ENCODE measurements at places on chromosomes 5 and 9.

DNA sequence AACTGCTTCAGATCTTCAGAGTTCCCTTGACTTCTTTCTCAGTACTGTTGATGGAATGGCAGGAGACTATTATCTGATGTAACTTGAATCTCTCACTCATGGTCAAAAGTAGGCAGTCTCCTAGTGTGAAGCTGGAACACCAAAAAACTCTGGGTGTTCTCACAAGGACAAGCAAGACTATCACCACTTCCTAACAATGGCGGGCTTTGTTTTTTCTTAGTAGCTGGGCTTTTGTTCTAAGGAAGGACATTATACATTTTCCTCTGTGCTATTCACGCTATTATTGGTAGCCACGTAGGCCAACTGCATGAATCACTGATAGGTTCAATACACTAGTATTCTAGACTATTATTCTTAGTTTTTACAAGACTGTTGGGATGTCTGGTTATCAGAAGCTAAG is 67.7 kb upstream of the ATG10 start:
- no peak for DNase-seq

GRCh38 chr9:87611776-87612175 is 114.1 kb downstream of the DAPK1 start:
- no peak for DNase-seq

DNA sequence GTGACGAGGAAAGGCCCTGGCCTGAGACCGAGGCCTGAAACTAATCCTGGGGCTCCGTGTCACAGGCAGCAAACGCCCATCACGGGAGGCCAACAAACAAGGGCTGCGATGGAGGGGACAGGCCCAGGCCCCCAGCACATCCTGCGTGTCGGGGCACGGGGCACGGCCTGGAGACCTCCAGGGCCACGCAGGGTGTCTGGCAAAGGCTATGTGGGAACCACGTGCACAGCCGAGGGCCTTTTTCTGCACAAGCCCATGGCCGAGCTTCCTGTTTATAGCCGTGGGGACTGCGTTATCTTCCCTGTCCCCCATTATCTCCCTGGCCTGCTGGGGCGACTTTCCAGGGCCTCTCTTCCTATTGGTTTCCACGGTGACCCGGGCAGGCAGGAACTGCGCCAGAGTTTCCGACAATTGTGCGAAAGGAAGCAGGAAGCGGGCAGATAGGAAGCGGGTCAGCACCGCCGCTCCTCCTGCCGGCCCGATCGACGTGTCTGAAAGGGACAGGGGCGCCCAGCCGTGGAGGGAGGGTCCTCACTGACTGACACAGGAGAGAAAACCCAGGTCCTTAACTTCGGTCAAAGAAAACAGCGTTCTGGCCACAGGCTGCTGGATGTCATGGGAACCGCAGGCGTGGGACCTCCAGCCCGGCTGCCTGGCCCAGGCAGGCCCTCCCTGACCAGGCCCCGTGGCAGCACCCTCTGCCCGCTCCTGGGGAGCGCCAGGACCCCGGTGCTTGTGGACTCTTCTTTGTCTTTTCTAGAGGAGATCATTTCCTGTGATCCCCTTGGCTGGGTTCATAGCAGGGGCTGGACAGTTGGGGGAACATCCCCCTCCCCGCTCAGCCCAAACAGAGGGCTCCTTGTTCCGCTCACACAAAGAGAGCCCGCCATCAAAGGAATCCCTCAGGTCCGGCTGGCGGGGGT is 29.1 kb upstream of the SEC16A start:
- no peak for DNase-seq

GRCh38 chr9:125437771-125438221 is 176.2 kb downstream of the GAPVD1 start:
- DNase-seq: no peak

GRCh38 chr9:129209109-129209508 is 31.0 kb upstream of the IER5L start:
- DNase-seq: no peak

GRCh38 chr5:180797256-180798192 is 5.1 kb downstream of the MGAT1 start:
- DNase-seq: no peak

DNA sequence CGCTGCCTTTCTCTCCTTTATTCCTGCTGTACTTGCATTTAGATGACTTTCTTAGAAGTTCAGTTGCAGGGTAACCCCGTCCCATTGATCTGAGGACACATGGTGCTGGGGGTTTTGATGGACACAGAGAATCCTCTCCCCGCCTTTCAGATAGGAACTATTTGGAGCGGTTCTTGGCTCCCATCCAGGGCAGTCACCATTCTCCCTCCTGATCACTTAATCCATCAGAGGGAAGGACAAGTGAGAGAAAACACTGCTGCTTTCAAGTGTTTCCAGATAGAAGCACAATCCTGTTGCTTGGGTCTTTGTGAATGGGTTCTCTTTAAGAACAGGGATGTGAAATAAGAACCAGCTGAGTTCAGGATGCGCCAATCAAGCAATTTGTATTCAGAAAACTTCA is 85.2 kb downstream of the IRX1 start:
- DNase-seq: no peak

- DNase-seq: no peak
Measured at GRCh38 chr5:126490167-126490940, 67.1 kb downstream of the GRAMD2B start.

- no peak for DNase-seq
Measured at GRCh38 chr9:87578625-87579024, 81.0 kb downstream of the DAPK1 start.

GRCh38 chr9:89606049-89606623 is 1.3 kb downstream of the GADD45G start:
- peak; percentile 20 for DNase-seq

GRCh38 chr5:107979900-107980299 is 309.2 kb upstream of the EFNA5 start:
- no peak for DNase-seq

- no peak for DNase-seq
Measured at GRCh38 chr5:153671653-153672346, 181.3 kb downstream of the GRIA1 start.

DNA sequence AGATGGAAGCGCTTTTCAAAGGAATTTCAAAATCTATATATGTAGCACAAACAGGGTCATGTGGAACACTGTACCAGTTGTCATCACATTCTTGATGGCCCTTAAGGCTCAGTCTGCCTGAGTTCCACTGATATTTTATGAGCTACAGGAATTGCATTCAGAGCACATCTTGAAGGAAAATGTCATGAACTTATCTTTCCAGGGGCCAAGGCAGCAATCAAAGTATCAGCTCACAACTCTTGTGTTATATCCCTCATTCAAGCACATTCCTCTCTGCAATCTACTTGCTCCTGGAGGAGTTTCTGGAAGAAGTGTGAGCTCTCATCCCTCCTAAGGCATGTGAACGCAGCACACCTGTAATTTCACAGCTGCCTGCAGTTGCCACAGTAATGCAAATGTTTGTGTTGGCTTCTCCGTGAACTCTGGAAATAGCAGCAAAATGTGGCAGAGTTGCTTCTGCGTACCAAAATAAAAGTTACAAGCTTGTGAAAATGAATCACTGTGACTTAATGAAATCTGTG is 89.7 kb upstream of the EQTN start:
- DNase-seq: no peak

- peak; percentile 79 for DNase-seq
Measured at GRCh38 chr9:3732077-3733038, 206.6 kb upstream of the RFX3 start.

DNA sequence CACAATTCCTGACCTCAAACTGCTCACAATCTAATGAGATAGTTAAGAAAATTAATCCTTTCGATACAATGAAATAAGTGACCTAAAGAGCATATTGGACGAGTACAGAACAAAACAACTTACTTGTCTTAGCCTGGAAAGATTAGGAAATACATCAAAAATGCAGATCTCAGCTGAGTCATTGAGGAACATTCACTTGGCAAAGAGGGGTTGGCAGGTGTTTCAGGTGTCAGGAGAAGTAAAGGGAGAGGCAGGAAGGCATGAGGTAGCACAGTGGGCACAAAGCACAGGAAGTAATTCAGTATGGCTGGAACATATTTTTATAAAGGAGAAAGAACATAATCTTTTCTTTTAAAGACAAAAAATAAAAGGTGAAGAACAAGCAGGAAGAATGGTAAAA is 628.8 kb upstream of the RGMB start:
- no peak for DNase-seq

DNA sequence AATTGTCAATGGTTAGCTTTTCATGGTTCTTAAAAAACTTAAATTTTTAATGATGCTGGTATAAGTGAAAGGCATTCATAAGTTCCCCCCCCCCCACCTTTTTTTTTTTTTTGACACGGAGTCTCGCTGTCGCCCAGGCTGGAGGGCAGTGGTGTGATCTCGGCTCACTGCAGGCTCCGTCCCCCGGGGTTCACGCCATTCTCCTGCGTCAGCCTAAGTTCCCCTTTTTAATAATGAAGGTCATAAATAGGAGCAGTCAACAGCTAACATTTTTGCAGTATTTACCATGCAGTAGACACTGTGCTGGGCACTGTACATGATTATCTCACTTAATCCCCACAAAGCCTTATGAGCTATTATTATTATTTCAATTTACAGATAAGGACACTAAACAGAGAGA is 556.3 kb downstream of the PDE4D start:
- DNase-seq: no peak

GRCh38 chr5:167886196-167886595 is 405.2 kb upstream of the WWC1 start:
- DNase-seq: no peak

- DNase-seq: no peak
Measured at GRCh38 chr9:82184524-82184923, 196.0 kb downstream of the SPATA31D1 start.

DNA sequence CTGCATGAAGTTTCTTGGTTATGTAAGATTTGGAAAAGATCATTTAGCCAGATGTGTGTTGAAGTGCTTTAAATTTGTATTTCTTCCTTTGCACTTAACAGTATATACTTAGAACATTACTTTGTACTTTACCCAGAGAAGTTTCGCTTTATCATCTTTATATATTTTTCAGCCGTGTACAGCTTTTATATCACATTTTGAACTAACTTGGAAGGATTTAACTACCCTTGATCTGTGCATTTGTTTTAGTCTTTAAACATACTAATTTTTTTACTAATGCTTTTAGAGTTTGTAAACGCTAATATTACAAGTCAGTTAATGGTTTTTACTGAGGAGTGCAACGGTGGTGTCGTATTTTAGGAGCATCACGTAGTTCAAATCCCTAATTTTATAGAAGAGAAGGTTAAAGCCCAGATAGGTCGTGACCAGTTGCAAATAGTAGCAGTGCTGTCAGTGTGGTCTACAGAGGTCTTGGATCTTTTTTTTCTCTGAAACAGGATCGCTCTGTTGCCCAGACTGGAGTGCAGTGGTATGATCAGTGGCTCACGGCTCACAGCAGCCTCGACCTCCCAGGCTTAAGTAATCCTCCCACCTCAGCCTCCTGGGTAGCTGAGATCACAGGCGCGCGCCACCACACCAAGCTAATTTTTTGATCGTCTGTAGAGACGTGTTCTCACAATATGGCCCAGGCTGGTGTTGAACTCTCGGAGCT is 2.0 kb downstream of the MATR3 start:
- no peak for DNase-seq

GRCh38 chr9:79672236-79672635 is 100.5 kb downstream of the TLE4 start:
- no peak for DNase-seq

DNA sequence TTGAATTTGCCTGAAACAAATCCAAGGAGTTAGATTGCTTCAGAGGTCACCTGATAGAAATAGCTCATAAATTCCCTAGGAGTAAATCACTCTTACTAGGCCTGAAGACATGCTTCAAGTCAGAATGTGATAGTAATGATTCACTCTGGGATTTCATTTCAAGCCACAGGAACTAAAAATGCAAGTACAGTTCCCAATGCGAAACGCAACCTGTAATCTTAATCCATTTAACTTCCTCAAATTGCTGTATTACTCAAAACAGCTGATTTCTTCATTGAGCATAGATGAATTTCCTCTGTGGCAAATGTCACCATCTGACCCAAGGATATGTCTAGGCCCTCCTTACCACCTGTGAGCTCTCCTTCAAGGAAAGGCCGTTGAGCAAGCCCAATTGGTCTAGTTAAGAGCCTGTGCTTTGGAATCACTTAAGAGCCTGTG is 32.1 kb upstream of the IL6ST start:
- DNase-seq: peak; percentile 90

DNA sequence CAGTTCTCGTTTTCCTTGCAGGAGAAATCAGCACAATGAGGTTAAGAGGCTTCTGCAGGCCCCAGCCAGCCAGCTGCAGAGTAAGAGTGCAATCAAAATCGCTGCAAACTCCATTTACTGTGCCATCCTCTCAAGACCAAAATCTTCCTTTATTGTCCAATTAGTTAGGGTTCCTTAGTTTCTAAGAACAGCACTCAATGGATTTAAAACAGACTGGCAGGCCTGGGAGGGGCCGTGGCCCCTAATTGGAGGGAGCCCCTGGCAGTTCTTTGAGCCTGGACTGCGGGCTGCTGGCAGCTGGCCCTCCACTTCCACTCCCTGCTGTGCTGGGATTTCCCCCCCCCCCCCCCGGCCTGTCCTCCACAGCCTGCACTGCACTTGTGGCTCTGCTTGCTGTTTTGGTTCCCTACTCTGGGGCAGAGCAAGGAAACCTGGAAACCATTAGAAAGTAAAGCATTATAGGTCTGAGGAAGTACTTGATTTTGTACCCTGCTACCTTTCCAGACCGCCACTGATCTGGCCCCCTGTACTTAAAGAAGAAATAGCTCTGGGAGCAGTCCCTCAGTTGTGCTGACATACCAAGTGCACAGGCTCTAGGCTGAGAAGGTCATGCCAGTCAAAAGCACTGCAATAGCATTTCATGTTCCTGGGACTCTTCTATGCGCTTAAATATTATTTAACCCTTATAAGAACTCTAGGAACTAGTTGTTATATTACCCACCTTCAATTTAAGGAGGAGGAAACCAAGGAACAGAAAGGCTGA is 129.0 kb downstream of the APBA1 start:
- DNase-seq: no peak

GRCh38 chr5:159826351-159827214 is 89.7 kb upstream of the ADRA1B start:
- DNase-seq: peak; percentile 38

DNA sequence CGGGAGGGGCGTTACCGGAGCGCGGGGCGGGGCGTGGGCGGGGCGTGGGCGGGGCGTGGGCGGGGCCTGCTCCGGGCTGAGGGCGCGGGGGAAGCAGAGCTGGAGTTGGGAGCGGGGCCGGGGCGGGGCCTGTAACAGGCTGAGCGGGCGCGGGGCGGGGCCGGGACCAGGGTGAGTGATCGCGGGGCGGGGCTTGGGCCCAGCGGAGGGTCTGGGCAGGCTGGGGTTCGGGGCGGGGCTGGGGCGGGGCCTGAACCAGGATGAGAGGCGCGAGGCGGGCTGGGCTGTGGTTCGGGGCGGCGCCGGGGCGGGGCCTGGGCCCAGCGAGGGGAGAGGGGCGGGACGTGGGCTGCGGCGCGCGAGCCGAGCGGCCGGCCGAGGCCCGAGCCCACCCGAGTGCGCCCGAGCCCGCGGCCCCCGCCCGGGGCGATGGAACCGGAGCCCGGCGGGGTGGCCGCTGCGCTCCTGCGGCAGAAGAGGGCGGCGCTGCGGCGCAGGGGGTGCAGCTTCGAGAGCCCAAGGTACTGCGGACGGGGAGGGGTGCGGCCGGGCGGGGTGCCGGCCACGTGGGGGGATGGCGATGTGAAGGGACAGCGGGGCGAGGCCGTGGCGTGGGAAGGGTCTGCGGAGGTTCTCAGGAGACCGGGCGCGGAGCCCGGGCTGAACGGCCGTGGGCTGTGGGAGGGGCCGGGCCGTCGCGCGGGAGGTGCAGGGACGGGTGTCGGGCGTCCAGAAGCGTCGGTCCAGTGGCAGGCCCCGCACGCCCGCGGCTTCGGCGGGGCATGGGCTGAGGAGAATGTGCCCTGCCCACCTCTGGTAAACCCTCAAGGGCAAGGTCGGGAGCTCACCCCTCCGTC is 39.5 kb upstream of the GARNL3 start:
- no peak for DNase-seq
